ENCODE measurements at places on chromosomes 3 and 15. TPM values are rescaled to one million over a fixed set of nuclear protein-coding genes. Genes with fewer than 3 reads are reported as not detected.

DNA sequence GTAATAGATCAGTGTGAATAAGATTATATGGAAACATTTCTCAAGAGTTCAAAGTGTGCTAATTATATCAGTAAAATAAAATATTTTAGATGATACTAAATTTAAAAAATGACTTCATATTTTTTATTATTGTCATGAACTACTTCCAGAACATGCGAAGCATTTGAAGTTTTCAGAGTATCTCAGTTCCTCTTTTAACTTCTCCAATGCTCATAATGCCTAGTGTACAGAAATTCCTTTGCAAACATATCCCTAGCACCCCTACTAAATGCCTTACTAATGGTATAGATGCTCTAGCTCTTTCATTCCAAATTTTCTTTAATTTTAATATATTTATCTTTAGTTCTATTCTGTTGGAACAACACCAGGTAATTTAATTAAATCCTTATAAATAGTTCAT is 580.4 kb downstream of the CADM2 start:
- no peak for DNase-seq

- DNase-seq: no peak
Observed at GRCh38 chr3:197329382-197329781, 31.0 kb upstream of the DLG1 start.

- no peak for DNase-seq
Observed at GRCh38 chr3:176692199-176692965, 504.9 kb downstream of the TBL1XR1 start.

The WDR48 gene
- total RNA-seq: 36.4 TPM

GRCh38 chr15:91472316-91472756 is 372.3 kb downstream of the SV2B start:
- no peak for DNase-seq

The SGO1 gene
- total RNA-seq: 0.87 TPM

DNA sequence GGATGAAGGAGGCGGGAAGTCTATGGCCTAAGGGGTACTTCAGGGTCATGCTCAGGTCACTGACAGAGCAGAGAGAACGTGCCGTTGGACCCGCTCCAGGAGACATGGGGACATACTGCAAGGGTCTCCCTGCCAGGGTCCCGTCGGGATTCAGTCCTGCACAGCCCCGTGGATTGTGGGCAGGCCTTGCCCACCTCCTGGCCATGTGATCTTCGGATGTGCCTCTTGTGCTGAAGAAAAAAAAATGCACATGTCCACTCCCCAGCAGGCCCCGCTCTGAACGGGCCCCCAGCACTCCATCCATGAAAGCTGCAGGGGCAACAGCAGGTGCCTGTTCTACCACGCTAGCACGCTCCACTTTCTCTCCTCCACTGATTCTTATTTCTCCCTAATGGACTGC is 22.9 kb downstream of the ST8SIA2 start:
- no peak for DNase-seq

The GPR27 gene
- total RNA-seq: 3.0 TPM
